ENCODE measurements at places on chromosomes 7 and 10. TPM values are rescaled to one million over a fixed set of nuclear protein-coding genes. Genes with fewer than 3 reads are reported as not detected.

DNA sequence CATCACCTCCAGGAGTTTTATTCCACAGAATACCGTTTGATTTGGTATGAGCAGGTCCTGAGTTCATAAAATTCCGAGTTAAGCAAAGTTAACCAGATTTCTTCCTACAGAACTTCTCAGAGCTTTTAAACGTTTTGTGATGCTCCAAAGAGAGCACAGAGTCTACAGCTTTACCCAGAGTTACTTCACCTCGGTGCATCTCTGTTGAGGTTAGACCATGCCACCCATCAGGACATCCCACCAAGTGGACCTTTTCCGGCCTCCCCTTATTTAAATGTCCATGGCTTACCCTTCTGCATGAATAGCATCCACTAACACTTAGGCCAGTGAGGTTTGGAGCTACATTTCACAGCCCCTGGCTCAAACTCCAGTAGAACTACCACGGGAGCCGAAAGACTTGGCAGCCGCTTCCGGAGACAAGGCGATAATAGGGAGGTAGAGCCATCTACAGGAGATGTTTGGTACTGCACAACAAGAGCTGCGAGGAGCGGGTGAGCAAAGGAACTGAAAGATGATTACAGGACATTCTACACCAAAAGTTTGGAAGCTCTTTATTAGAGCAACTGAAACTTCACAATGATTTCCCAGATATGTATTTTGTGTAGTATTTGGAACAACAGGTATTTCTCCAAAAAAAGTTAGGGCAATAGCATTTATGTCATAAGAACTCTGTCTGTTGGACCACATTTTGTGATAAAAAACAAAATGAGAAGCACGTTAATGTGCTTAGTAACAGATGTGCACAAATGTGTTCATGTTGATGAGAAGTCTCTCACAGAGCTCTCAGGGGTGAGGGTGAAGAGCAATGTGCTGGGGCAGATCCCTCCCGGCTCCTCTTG is 174.7 kb downstream of the HERPUD2 start:
- peak; percentile 81 for DNase-seq

DNA sequence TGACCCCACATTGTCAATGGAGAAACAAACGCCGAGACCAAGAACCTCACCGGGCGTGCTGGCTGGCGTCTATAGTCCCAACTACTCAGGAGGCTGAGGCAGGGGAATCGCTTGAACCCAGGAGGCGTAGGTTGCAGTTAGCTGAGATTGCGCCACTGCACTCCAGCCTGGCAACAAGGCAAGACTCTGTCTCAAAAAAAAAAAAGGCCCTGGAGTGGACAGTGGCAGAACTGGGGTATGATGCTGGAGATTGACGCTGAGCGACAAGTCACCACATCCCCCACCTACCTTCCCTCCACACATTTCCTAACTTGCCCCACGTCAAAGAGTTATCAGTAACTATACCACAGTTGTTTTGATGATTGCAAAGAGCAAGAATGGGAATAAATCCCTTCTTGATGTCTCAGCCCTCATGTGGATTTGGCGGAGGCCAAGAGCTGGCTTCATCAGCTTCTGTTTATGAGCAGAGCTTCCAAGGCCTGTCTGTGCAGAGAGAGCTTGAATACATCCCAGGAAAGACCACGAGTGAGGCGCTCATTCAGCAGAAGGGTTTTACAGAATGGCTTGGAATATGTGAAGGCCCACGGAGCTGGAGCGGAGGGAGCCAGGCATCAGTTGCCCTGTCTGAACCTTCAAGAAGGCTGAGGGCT is 28.0 kb upstream of the TNS3 start:
- DNase-seq, result peak; percentile 42

GIMAP1 gene
- total RNA-seq, result 0.84 TPM

DNA sequence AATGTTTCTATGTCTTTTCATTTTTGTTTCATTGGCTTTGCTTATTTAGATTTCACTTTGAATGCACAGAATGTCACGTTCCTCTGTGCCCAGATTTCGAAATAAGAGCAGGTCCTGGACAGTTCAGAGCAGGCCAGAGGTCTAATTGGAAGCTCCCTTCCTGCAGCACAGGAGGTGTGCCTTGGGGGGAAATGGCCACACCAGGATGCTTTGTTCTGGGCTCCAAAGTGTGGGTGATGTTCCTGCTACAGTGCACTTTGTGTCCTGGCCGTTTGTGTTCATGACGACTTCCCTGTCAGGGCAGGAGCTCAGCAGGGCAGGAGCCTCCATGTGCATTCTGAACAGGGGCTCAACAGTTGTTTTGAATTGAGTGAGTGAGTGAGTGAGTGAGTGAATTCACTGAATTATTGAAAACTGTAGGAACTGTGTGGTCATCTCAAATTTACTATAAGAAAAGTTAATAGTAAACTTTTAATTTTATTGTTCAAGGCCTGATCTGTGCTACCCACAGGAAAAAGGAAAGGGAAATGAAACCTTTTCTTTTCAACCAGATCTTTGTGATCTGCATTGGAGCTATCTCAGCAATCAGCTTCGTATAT is 109.5 kb upstream of the GJD4 start:
- DNase-seq, result no peak

DNA sequence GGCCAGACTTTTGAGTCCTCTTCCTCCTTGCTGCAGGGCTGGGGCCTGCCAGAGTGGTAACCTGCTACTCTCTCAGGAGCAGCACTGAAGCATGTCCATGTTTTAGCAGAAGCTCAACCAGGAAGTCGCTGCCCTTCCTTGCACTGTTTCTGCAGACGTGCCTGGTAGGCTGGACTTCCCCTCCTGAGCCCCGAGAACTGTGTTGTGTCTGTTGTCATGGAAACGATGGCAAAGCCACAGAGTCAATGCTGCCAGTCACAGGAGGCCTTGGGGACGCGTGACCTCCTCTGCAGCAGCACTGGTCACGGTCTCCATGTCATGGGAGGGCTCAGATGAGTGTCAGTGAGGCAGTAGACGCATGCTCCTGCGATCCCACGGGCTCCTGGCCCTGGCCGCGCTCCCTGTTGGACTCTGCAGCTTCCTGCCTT is 145.5 kb downstream of the FANK1 start:
- DNase-seq, result peak; percentile 85

GRCh38 chr7:40772096-40772495 is 637.3 kb downstream of the SUGCT start:
- no peak for DNase-seq

GRCh38 chr7:99734987-99735386 is at the start of gene CYP3A7:
Gene CYP3A7 (minus strand): TSS chr7:99735196. CDS start chr7:99735093, 103 bp downstream.
- DNase-seq, result no peak

CYP26C1 gene
- not detected for total RNA-seq

NEUROD6 gene
- total RNA-seq, result not detected

- no peak for DNase-seq
These were observed 163.4 kb upstream of the MKLN1 start for GRCh38 chr7:131164025-131164925.

- no peak for DNase-seq
These were observed 98.3 kb downstream of the CTTNBP2 start for GRCh38 chr7:117774943-117775342.

GRCh38 chr7:372932-373791 is 83.2 kb downstream of the FOXL3 start:
- DNase-seq, result peak; percentile 73

Data from mucosa of descending colon (tissue), 3 donors.